ENCODE measurements at places on chromosomes 5 and 9.
A peak's percentile ranks its signal among the peaks of the same experiment; 100 is the strongest.

DNA sequence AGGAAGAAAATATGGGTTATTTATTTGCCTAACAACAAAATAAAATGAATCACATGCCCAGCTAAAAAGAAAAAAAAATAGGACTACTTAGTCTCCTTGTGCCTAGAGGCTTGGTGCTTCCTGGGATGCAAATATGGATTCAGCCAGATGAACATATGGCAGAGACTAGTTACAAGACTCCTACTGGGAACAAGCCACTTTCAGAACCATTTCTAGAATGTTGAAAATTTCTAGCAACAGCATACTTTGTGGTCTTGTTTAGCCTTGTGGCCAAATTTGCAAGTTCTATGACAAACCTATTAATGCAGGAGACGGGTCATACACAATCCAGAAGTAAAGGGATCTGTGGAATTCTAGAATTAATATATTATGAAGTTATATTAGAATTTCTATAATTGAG lies 198.7 kb downstream of the CHSY3 start:
- no peak for DNase-seq

GRCh38 chr9:98989036-98990000 lies 45.6 kb downstream of the COL15A1 start:
- no peak for DNase-seq

GRCh38 chr5:10591966-10592365 lies 28.1 kb downstream of the ANKRD33B start:
- DNase-seq = no peak

DNA sequence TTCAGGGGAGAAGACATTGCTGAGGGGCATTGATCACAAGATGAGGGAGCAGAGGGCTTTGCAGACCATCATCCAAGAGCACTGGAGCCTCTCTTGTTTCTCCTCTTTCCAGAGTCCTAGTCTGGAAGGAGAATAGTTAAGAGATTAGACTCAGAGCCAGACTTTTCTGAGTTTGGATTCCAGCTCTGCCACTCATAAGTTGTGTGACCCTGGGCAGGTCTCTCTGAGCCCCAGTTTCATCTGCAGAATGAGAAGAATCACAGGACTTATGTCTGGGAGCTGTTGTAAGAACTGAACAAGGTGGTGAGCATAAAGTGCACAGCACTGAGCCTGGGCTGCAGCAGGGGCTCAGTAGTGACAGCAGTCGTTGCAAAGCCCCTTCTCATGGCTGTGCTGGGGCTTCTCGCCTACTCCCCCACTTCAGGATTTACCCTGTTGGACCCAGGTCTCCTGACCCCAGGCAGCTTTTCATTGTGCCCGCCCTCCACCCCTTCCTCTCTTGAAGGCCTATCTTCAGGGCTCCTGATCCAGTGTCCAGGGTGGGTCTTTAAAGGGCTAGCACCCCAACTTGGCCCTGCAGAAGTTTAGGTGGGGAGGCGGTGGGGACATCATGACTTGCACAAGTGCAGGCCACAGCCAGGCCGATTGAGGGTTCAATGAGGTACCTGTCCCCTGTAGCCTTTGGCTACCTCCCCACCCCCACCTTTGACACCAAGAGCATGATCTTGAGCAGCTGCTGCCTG lies 1.5 kb downstream of the SYNPO start:
- DNase-seq = no peak

DNA sequence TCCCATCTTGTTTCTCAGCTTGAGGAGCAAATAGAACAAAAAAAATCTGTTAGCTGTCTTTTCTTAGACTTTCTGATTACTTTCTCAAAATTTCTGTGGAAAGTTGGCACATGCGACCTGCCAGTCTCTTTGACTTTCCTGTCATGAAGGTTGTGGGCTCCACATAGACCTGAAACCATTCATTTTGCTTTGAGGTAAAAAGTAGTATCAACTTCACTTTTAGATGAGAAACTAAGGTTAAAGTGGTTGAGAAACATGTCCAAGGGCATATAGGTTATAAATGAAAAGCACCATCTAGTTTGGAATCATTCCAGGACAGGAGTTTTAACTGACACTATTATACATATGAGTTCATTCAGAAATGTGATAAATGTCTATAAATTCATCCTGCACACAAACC lies 42.7 kb downstream of the ST8SIA4 start:
- DNase-seq = peak; percentile 40
